ENCODE measurements at places on chromosomes 12 and 14.

DNA sequence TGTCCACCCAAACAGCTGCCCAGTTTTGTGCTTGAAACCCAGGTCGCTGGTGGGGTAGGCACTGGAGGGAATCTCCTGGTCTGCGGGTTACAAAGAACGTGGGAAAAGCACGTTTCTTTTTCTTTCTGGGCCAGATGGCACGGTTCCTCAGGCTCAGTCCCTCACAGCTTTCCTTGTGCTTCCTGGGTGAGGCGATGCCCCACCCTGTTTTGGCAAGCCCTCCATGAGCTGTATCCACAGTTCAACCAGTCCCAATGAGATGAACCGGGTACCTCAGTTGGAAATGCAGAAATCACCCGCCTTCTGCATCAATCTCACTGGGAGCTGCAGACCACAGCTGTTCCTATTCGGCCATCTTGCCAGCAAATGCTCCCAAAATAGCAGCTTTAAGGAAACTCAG, 51.4 kb upstream of the TMTC2 start:
- no peak for DNase-seq

- DNase-seq = no peak
These were observed 197.2 kb downstream of the NRXN3 start for GRCh38 chr14:78367355-78367754.

- no peak for DNase-seq
These were observed 18.6 kb downstream of the PPFIBP1 start for GRCh38 chr12:27542628-27543027.

DNA sequence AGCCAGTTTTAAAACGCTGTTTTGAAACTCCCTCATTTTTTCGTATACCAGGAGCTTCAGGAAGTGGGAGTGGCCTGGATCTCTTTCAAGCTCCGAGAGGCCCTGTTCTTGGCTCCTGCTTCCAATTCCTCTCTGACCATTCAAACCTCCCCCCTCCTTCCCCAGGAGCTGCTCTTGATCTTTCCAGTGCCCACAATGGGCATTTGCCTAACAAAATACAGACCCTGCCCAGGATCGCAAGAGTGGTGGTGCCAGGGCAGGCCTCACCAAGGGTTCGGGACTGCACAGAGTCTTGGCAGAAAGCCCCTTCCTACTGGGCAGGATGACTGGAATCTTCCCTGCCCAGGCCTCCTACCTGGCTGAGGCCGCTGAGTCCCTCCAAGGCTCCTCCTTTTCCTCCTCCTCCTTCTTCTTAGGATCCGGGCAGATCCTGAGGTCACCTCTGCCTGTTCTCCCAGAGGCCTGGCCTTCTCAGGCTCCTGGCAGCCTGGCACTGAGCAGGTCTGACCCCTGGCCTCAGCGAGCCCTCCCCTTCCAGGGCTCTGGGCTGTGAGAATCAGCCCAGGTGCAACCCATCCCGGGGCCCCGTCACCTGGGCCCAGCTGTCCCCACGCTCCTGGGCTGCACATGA, 46.9 kb upstream of the NOS1 start:
- no peak for DNase-seq

DNA sequence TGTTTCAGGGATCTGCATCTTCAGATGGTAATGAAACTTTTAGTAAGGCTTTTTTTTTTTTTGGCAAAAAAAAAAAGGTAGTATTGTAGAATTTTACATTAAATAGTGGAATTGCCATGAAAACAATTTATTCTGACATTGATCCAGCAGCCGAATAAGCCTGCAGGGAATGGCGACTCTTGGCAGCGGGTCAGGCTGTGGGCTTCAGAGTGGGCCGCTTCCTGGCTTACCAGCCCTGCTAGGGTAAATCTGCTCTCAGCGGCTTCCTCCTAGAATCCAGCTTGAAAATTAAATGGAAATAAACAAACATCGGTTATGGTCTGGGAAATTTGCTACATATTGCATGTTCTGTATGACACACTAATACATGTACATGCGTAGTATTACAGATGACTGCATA, 34.8 kb downstream of the SFSWAP start:
- no peak for DNase-seq

- no peak for DNase-seq
These were observed 19.6 kb downstream of the ACVR1B start for GRCh38 chr12:51970904-51971646.

GRCh38 chr12:113167868-113168267, 17.4 kb downstream of the DDX54 start:
- DNase-seq = no peak

DNA sequence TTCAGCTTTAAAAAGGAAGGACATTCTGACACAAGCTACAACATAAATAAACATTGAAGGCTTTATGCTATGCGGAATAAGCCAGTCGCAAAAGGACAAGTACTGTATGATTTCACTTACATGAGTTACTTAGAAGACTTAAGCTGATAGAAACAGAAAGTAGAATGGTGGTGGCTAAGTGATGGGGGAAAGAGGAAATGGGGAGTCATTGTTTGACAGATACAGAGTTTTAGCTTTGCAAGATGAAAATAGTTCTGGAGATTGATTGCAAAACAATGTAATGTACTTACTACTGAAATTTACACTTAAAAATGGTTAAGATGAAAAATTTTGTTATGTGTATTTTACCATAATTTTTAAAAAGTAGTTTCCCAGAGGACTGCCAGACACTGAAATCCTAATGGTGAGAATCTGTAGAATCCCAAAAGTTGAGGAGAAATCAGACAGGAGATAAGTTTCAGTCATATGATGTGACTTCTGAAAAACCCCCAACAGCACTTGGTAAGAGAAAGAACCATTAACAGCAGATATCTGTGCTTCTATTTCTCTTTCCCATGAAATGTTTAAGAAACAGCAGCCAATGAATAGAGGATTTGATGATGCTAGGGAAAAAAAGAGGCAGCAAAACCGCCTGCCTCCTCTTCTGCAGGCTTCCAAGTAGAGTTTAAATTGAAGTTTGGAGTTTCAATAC, 16.6 kb upstream of the CLEC2A start:
- no peak for DNase-seq

Data from cortex of kidney (tissue), 1 donor.